ENCODE measurements at places on chromosomes 7 and 10.

DNA sequence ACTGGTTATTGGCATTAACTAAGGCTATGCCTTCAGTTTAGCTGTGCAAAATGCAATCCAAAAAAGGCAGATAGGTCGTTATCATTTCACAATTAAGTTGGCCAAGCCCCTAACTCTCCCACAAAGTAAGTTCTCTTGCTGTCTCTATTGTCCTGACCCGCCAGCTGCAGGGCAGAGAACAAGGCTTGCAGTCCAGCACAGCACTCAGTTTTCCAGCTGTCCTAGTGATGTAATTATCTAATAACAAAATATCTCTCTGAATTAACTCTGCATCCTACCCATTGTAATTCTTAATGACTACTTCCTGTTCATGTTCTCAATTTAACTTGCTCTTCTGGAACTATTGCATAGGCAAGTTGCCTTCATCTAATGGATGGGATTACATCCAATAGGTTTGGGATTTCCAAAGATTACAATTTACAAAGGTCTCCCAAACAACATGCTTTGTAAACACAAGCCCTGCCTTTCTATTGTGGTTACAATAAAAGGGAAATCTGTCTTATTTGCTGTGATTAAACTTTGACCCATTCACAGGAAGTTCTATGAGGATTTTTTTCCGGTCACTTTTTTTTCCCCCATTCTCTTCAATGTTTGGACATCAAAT is 55.2 kb downstream of the CDK6 start:
- DNase-seq = no peak

- DNase-seq = no peak
Measured at GRCh38 chr10:8122611-8123369, 68.3 kb downstream of the GATA3 start.

- DNase-seq = no peak
Measured at GRCh38 chr7:11486271-11486670, 345.7 kb downstream of the THSD7A start.

DNA sequence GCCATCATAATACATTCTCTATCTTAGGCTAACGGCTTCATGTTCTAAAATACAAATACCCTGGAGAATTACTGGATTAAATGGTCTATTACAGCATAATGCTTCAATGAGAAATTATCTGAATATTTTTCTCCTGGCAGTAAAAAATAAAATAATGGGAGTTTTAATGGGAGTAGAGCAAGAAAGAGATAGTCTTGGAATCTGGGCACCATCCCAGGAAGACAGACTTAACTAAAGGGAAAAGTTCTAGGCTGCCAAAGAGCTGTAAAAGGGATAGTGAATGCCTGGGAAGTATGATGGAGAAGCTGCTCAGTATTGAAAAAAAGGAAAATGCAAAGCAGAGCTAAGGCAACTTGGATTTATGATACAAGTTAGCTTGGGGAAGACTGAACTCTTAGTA is 12.1 kb upstream of the SYPL1 start:
- no peak for DNase-seq

DNA sequence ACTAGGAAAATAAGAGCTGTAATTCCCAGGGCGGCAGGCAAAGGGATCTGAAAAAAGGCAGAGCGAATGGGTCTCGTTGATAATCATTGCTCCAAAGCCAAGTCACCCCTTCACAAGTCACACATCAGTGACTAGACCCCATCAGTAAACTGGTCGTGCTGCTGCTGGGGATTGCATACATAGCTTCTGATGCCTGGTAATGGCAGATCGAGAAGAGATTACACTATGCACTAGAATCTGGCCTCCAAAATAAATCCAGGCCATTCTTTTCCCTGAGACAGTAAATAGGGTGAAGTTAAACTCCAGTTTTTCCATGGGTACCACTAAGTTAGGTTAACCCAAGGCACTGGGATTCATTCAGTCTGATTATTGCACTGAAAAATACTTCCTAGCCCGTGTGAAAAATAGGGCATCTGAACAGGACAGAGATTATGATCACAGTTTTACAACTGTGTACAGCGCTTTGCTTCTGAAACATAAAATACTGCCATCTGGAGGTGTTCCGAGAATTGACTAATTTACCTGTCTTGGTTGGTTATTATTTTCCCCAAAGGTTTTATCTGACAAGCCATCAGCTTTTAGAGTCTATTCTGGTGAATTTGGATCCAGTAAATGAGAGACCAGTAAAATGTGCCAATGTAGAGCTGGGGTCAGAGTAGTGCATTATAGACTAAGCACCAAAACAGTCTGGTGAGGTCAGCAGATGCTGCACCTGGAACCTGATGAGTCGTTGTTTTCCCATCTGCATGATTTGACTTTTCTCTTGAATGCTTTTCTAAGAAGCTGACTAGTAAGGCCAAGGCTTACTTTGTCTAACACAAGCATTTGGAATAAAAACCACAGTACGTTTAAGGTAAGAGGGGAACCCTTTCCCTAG is 82.9 kb upstream of the AFAP1L2 start:
- DNase-seq = no peak

DNA sequence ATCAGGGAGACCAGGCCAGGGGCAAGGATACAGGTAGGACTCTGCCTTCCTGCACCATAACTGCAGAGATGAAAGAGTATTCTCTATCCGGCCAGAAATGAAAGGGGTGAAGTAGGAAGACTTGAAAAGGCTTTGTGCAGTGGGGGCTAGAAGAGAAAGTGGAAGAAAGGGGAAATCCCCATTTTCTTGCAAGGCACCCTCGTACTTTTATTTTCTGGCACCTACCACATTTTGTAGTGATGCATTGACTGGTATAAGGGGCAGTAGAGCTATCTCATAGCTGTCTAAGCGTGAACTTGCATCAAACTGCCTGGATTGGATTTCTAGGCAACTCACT is 752 bp upstream of the CAMK2G start:
- peak; percentile 69 for DNase-seq

DNA sequence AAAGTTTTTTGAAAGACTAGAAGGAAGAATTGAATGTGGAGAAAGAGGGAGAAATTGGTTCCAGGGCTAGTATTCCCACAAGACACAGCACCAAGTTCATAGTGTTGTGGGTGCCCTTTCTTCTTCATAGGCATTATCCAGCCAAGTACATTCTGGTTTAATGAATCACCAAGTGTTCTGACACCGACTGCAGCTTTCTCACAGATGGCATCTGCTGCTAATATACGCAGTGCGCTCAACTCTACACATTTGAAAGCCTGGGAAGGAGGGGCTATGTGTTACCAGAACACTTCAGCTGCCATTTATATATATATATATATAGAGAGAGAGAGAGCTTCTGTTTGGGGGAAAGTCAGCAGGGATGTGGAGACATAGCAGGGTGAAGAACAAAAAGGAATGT is 1168.4 kb downstream of the GATA3 start:
- DNase-seq = no peak

- DNase-seq = peak; percentile 45
Measured at GRCh38 chr7:50397971-50398324, 52.2 kb downstream of the FIGNL1 start.

- DNase-seq = no peak
Measured at GRCh38 chr7:88775838-88776237, 16.3 kb downstream of the ZNF804B start.

DNA sequence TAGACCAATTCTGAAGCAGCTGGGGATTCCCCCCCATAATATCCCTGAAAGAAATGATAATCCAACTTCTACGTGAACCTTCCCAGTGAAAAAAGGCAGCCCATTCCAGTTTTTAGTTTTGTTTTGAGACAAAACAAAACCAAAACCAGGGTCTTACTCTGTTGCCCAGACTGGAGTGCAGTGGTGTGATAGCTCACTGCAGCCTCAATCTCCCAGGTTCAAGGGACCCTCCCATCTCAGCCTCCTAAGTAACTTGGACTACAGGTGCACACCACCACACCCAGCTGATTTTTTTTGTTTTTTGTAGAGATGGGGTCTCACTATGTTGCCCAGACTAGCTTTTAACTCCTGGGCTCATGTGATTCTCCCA is 12.5 kb upstream of the ARPC1A start:
- DNase-seq = no peak

DNA sequence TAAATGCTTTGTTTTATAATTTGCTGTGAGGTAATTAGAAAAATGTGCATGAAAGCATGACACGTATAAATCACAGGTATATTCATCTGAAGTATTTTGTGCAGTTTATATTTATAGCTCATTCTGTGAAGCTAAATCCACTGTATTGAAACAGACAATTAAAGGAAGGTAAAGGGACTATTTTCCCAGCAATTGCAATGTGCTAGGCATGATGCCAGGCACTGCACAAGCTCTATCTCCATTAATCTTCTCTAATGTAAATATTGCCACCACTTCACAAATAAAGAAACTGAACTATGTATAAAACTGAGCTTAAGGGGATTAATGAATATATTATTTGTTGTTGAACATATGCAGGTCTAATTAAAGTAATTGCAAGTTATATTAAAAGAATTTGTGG is 1012.5 kb downstream of the NRG3 start:
- no peak for DNase-seq

DNA sequence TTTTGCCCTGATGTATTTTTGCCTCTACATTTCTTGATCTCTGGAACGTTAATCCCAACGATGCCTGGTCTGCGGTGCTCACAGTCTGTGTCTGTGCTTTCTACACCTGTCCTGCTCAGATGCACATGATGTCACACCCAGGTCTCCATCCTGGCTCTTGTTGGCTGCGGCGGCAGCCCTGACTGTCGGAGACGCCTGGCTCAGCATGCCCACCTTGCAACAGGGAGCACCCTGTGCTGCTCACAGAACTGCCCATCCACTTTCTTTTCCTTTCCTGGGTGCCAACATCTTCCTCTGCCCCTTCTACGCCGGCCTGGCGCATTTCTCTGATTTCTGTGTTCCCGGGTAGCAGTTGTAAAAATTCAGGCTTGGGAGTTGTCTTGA is 106.2 kb downstream of the CUX1 start:
- DNase-seq = no peak

- peak; percentile 16 for DNase-seq
Measured at GRCh38 chr7:28123752-28124151, 56.8 kb downstream of the JAZF1 start.

GRCh38 chr7:46215987-46216567 is 295.0 kb upstream of the IGFBP3 start:
- no peak for DNase-seq

- DNase-seq = no peak
Measured at GRCh38 chr10:109467551-109467950, 455.8 kb downstream of the XPNPEP1 start.

DNA sequence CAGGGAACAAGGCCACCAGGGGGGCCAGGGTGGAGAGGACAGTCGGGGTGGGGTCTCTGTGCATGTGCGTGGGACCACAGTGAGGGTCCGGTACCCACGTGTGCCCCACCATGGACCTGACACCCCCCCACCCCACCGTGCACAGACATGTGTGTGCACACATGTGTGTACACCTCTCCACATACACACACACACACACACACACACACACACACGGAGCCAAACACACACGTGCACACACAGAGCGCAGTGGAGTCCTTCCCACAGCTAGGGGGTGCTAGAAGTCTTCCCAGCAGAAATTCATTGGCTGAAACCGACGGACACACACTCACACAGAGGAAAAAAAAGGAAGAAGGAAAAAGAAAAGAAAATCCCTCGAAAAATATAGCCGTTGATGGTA is 42.8 kb upstream of the GNA12 start:
- peak; percentile 84 for DNase-seq

DNA sequence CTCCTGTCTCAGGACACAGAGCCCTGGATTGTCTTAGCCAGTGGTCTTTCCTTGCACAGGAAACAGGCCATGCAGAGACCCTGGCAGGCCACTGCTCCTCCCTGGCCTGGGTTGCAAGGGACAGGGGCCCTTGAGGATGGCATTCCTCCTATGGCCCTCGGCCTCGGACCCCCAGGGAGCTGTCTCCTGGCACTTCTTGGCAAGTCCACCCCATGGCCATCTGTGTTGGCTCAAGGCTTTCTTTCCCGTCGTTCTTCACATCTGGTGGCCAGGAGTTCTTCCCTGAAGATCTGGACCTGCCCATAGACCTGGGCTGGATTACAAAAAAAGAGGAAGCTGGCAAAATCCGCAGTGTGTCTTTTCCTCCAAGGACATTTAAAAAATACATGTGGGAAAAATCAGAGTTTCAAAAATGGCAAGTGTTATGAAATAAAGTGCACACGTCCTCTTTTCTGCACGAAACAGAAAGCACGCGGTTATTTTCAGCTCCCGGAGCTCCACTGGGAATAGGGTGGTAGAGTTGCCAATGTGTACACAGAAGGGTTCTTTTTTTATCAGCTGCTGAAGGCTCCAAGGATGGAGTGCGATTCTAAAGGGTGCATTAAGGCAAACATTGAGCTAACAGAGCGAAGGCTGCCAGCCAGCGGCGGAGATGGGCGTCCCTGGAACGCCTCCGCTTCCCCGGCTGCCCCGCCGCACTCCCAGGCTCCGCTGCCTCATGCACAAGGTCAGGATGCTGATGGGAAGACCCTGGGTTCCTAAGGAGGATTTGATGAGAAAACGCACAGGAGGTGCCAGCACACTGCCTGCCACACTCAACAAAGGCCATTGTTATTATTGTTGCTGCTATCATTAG is 62.8 kb upstream of the FAM20C start:
- no peak for DNase-seq

DNA sequence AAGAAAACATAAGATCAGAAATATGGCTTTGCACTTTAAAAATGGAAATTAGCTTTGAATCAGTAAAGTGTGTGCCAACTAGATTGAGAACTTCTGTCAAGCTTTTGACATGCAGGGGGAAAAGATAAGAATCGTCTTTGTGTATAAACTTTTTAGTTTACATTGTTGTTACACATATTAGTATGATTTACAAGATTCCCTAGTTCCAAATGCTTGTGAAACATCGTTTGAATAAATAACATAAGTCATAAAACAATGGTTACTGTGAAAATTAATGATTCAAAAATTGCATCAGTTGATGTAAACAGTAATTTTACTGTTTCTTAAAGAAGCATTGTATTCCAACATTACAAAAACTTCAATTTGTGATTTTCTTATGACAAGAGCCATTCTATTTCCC is 207.6 kb upstream of the MTPN start:
- DNase-seq = no peak

DNA sequence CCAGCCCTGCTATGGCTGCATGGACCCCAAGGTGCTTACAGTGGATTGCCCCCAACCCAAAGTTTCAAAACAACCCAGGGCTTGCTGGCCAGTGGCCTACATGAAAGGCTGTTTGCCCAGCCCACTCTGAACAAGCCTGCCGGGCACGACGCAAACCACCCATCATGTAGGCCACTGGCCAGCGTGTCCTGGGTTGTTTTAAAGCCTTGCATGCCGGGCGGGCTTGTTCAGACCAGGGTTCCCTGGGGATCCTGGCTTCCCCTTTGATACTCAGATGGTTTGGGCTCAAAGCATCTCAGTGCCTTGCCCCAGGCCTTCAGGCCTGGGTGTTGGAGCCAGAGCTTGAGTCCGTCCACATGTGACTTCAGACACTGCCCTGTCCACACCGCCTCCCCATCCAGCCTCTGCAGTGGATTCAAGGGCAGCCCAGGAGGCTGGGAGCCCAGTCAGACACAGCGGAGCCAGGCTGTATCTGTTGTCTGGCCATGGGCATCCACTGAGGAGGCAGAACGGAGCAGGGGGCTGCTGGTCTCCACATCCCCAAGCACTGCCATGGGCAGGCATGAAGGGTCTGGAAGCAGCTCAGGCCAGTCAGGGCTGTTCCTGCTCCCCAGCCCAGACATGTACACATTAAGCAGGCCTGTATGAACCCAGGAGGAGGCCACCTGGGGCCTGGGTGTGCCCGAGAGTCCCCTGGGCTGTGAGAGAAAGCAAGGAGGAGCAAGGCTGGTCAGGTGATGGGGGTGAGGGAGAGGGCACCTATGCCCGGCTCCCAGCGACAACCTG is 4.0 kb upstream of the ADIRF start:
- DNase-seq = no peak

- DNase-seq = peak; percentile 31
Measured at GRCh38 chr7:122092964-122093797, 50.9 kb downstream of the AASS start.
